IPS DF 6.9 (cell line): ENCODE measurements at places on chromosomes 7 and 10.

DNA sequence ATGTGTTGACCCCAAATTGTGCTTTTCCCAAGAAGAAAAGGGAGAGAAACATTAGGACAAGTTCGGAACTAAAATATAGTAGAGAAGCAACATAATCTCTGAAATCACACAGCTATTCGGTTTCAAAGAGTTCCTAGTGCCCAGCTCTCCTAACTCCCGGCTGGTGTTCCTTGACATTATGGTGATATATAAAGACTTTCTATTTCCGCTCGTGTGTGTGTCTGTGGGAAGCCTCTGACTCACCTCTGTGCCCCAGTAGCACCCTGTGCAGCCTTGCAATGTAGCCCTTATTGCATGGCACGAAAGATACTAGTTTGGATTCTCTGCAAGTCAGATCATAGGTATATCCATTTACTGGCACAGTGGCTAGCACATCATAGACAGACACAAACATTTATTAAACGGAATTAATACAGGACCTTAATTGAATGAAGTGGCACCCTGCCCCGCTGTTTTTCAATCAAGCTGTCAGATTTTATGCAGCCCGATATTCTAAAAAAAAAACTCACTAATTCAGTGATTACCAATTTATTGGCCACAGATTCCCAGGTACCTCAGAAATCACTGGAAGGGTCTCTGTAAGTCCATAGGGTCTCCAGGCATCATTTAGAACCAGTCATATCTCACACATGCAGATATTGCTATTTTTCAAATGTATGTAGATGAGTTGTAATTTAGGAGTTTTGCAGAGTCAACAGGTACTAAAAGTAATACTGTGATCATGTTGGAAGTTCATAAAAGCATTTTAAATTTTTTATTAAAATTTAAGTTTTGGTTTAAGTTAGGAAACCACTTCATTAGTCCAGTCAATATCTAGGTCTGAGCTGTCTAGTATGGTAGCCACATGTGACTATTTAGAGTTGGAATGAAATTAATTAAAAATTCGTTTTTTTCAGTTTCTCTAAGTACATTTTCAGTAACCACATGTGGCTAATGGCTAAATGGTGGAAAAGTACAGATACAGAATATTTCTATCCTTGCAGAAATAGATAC is 43.3 kb downstream of the SFTPD start:
- no peak for DNase-seq

DNA sequence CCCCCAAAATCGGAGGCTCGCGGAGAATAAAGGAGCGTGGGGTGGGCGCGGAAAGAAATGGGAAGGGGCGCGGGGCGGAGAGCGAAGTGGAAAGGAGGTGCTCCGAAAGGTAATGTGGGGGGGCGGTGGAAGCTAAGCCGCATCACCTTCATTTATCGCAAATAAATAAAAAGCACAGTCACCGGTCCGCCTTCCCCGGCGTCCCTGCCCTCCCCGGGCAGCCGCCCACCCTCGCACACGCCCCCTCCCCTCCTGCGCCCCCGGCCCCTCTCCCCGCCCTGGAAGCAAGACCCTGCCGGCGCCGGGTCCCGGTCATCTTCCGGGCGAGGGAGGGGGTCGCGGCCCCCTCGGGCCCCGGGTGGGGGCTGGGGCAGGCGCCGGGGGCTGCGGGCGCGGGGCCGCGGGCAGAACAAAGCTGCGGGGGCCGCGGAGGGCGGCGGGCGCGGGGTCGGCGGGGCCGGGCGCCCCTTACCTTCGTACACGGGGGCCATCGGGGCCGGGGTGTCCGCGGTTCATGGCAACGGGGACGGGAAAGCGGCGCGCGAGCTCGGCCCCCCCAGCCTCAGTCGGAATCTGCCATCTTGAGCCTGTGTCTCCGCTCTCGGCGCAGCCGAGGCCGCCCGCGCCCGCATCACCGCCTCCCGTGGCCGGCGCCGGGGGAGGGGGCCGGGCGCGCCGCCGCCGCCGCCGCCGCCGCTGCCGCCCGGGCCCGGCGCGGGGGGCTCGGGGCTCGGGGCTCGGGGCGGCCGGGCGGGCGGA is 486 bp downstream of the HIPK2 start:
- DNase-seq: no peak

DNA sequence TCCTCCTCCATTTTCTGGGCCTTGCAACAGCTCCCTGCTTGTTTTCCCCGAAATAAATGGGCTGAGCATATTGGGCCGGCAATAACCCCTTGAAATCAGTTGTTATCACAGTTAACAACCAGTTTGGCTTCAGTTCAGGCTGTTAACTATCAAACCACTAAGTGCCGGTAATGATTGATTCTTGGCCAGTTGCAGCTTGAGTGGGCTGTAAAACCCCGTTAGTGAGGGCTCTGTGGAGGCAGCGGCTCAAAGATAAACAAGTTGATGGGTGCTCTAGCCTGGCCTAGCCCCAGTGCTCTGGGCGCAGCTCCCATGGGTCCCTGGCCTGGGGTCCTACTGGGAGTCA is 8.3 kb downstream of the FGF8 start:
- no peak for DNase-seq

DNA sequence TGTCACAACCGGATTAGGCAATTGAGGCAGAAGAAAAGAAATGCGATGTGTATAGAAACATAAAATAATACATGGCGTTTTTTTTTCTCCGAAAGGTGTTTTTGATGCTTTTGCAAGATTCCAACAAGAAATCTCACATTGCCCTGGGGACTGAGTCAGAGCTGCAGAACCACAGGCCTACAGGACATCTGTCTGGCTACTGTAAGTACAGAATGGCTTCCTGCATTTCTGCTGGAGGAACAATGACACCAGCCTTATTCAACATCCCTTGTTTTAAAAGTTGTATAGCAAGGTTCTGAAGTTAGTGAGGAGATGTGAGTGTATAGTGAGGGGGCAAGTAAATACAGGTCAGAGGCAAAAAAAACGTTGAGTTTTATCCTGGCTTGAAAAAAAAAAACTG is 256.4 kb downstream of the ABCA13 start:
- DNase-seq: no peak

DNA sequence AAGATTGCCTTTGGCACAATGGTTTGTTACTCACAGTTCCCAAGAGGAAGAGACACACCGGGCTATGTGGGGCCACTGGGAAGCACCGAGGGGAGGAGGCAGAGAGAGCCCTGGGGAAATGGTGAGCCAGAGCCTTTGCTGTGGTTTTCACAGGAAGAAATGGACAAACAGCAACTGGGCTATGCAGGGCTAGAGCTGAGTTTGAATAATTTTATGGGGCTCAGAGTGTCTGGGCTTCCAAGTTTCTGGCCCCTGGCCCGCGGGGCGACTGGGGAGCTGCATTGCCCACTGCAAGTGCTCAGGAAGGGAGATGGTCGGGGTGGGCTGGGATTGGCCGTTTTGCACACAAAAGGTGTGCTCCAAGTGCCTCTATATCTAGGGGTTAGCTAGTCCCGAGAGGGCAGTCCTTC is 92.6 kb downstream of the CHST15 start:
- no peak for DNase-seq

DNA sequence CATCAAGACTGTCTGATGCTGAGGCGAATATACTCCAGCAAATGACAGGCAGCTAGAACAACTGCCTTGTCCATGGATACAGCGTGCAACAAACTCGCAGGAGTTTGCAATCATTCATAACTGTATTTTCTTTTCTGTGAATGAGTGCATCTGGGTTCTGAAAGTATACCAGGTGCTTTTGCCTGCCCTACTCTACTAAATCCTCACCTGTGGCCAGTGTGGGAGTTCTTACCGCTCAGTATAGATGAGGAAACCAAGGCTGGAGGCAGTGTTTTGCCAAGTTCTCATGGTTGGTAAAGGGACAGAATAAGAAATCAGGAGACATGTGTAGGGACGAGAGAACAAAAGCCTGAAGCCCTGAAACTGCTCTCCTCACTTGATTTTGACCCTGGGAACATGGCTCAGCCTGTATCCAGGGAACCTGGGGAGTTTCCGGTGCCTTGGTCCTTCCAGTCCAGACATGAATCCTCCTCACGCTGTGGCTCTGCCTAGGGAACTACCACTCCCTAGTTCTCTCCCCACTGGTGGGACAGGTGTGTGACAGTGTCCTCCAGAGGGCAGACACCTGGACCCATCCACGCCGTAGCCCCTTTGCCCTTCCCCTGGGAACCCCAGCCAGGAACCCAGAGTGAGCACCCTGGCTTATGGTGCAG is 142.0 kb downstream of the CDH23 start:
- DNase-seq: no peak

DNA sequence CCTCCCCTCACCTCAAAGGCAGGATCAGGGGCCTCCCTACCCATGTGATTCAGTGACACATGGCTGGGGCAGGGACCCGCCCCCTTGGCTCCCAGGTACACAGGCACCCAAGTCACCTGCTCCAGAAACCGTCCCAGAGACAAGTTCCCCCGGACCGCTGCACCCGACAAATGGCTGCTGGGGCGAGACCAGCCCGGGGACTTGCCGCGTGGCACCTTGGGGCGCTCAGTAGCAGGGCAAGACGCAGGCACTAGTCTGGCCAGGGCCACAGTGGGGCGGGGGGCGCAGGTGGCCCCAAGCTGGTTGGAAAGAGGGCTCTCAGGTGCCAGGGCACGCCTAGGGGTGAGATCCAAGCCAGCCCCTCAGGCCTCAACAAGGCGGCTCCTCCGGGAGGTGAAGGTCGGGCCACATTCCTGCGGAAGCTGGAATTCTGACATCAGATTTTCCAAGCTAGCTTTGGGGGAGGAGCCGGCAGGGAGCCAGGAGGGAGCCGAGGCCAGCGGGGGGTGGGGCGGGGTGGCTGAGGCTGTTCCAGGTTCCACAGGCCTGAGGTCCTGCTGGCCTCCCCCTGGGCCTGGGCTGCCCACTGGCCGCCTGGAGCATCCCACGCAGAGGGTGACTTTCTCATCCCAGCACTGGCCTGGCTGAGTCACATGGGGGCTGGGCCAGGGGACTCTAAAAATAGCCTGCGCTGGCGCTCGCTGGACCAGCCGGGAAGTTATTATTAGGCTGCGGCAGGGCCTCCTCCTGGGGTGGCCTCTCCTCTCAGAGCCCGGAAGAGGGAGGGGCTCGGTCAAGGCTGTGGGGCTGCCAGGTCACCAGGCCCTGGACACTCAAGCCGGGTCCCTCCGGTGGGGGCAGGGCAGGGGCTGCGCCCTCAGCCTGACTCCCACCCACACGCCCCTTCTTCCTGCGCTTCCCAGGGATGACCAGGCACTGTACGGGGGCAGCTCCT is 20.5 kb upstream of the INPP5A start:
- no peak for DNase-seq

- DNase-seq: no peak
These were observed 52.1 kb downstream of the POLL start for GRCh38 chr10:101535949-101536348.

DNA sequence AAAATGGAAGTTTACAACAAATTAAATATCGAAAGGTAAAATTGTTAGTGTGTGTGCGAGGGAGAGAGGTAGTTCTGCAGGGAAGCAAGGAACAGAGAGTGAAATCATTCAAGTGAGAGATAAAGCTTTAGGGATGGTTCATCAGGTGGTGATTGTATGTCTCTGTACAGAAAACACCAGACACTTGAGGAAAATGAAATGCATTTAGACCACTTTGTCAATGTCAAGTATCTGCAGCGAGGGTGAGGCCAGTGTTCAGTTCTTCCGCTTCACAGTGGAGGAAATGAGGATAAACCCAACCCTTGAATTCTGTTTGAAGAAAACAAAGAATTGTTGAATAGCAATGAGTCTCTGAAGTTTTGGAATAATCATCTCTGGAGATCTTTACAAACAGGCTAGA is 14.4 kb upstream of the ITGB1 start:
- no peak for DNase-seq

DNA sequence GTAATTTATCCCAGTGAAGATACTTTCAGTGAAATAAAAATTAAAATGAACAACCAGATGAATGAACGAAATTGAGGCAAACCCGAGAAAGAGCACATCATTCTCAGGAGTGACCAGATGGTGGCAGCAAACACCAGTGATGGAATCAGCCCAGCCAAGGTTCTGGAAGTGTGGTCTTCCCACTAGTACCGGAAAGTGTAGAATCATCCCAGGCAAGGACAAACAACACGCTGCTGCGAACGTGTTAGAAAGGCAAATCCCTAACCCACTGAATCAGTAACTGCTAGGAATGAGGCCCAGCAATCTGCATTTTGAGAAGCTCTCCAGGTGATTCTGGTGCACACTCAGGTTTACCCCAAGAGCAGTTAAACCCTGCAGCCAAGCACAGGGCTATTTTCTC is 15.5 kb upstream of the SLC18A3 start:
- DNase-seq: no peak

DNA sequence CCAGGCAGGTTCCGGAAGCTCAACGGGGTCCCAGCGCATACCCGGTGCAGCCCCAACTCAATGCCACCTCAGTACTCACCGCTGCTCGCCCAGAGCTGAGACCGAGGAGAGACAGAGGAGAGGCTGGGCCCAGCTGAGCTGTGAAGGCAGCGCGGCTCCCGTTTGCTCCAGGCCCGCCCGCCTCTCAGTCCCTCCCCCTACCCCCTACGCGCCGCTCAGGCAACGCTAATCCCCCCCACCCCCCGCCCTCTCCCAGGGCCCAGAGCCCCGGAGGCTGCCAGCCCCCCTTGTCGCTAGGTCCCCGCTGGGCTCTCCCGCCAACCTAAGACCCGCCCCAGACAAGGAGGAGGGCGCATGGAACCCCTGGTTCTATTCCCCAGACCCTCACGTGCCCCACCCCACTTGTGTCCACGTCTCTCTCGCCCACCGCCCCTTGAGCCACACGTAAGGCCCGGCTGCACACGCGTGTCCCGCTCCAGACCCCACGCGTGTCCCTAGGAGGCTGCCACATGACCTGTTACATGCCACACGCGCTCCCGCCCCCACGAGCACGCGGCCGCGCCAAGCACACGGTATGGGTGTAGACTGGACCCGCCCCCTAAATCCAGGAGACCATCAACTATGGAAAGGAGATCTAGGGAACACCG is at the start of gene PSD:
TSS of gene PSD (minus strand) at position 164 of the 647 bp plus-strand sequence. CDS start 1,747 bp downstream, outside the sequence.
- DNase-seq: no peak

DNA sequence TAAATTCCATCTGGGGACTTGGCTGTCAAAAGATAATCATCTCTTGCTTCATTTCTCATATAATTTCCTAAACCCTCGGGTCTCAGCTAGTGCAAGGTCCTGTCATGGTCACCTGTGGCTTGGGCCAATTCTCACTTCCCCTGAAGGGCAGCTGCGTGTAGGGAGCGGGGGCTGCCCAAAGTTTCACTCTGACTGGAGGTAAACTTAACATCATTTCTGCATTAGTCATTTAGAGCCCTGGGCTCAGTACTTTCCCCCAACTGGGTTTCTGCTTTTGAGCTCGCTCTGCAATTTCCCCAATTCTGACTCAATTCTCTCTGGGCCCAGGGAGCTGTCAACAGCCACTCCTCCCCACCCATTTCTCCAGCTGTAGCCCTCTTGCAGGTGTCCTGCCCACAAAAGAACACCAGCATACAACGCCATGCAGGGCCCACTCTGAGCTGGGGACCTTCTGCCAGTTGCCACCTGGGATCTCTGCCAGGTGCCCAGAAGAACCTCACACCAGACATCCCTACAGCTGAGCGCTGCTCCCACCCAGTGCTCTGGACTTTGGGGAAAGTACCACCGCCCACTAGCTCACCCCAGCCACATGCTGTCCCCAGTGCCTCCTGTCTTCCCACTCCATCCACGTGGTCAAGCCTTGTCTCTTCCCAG is 37.9 kb downstream of the VOPP1 start:
- no peak for DNase-seq

DNA sequence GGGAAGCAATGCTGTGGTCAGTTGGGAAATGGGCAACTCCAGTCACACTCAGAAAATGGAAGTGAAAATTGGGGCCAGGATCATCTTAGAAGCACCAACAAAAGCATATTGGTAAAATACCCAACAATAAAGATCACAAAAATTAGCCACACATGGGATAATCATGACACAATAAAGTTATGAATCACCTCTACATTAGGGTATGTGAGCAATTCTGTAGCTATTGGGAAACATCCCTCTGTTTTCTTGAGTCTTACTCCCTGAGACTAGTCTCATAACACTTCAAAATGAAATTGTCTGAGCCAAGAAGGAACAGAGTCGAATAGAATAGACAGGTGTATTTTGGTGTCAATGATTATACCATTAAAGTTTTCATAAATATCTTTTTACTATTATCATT is 178.3 kb downstream of the DYNC1I1 start:
- DNase-seq: no peak
